ENCODE measurements at places on chromosomes 12 and 14. TPM values are rescaled to one million over a fixed set of nuclear protein-coding genes. Genes with fewer than 3 reads are reported as not detected.

The PSMC6 gene
- 34.7 TPM for total RNA-seq

GRCh38 chr12:82765971-82766705 is 79.4 kb downstream of the TMTC2 start:
- DNase-seq: no peak

The TCTN2 gene
- 1.5 TPM for total RNA-seq

DNA sequence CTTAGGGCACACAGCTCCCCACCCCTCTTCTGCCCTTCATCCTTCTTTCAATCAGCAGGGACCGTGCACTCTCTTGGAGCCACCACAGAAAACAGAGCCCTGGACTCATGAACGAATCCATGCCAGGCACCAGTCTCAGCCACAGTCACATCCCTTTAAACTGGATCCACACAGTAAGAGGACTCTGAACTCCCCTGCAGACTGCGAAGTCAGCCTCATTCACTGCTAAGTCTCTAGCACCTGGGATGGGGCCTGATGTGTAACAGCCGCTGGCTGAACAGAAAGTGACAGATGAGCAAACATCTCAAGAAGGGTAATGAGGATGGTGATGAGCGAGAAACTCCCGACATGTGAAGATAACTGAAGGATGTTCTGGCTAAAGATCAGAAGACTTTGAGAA is 45.8 kb upstream of the IQSEC3 start:
- no peak for DNase-seq

- DNase-seq: no peak
Observed at GRCh38 chr12:31011746-31012566, 61.7 kb upstream of the DDX11 start.

- DNase-seq: no peak
Observed at GRCh38 chr12:82745063-82745674, 58.5 kb downstream of the TMTC2 start.

DNA sequence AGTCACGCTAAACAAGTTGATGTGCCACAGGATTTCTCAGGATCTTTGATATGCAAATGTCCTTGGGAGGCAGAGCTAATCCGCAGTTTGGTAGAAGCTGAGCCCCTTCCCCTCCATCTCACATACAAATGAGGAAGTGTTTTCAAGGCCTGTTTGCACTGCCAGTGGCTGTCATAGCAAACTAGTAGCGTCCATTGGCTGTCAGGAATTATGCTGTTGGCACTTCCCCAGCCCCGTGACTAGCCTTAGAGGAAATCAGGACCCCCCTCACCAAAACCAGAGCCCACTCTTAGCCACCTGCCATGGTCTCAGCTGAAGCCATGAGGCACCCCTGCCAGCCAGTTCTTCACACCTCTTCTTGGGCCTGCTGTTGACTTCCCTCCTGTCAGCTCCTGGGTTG is 253.9 kb downstream of the CACNA1C start:
- no peak for DNase-seq

Data from left lobe of liver (tissue), 2 donors.